ENCODE measurements at places on chromosomes 16 and 17.
A peak's percentile ranks its signal among the peaks of the same experiment; 100 is the strongest.

- DNase-seq = no peak
Observed at GRCh38 chr16:65125322-65125721, 3.5 kb upstream of the CDH11 start.

- peak; percentile 80 for DNase-seq
Observed at GRCh38 chr16:1057252-1057932, 15.2 kb upstream of the SSTR5 start.

GRCh38 chr17:68197091-68197996, 50.5 kb upstream of the AMZ2 start:
- DNase-seq = no peak

DNA sequence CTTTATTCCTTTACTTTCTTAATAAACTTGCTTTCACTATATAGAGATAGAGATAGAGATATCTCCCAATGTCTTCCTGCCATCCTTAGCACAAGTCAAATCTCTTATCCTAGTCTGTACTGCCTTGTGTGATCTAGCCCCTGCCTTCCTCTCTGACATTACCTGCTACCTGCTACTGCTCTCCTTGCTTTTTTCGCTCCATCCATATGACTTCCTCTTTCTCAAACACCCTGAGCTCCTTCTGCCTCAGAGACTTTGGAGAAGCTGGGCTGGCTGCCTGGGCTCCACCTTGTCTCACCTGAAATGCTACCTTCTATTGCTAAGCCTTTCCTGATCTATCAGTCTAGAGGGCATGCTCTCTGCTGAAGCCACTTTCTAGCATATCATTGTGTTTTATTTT, 24.7 kb upstream of the WSB1 start:
- DNase-seq = no peak

DNA sequence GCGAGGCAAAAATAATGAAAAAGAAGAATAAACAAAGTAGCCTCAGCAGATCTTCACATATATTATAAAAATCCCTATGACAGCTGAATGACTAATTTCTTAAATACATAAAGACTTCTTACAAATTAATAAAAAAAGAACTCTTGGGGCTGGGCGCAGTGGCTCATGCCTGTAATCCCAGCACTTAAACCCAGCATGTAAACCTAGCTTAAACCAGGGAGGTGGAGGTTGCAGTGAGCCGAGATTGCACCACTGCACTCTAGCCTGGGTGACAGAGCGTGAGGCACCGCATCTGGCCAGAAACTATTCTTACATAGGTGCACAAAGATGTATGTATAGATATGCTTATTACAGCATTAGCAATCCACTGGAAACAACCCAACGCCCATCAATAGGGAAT, 27.7 kb downstream of the C17orf100 start:
- no peak for DNase-seq

DNA sequence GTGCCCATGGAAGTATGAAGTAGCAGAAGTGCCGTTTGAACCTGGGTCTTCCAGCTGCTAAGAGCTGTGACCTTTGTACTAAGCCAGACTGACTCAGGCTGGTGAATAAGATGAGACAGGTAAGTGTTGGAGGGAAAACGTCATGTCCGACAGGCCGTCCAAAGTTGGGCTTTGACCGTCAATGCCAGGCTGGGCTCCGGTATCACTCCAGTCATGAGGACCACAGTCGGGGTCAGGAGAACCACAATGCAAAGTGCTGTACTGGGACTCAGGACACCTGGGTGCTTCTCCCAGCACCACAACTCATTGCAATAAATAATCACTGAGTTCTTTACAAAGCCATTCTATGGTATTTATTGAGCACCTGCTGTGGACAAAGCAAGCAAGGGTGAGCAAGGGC, 268.6 kb downstream of the HAPSTR1 start:
- no peak for DNase-seq

DNA sequence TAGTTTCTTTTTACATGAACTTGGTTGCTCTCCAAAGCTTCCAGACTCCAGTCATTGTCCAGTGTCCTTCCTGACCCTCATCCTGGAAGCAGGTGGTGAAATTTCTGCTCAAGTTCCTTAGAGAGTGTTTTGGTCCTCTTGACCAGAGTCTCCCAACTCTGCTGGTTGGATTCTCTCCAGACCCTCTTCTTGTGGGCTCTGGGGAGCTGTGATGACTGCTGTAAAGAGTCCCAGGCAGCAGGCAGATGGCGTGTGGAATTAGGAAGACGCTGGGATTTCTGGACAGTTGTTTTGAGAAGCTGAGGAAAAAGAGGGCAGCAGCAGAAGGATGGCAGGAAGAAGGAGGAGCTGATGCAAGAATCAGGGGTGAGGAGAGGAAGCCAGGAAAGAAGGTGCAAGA, 1.6 kb upstream of the SEZ6 start:
- DNase-seq = no peak

GRCh38 chr16:81107511-81107910, 11.3 kb upstream of the GCSH start:
- no peak for DNase-seq

Data from HEK293T (cell line).